CD8-positive, alpha-beta memory T cell (primary cell): ENCODE measurements at places on chromosomes 7 and 10. TPM values are rescaled to one million over a fixed set of nuclear protein-coding genes. Genes with fewer than 3 reads are reported as not detected.

HECTD2 gene
- 1.1 TPM for polyA plus RNA-seq

ITPRID1 gene
- polyA plus RNA-seq, result not detected

FAM24B gene
- 8.5 TPM for polyA plus RNA-seq

DNA sequence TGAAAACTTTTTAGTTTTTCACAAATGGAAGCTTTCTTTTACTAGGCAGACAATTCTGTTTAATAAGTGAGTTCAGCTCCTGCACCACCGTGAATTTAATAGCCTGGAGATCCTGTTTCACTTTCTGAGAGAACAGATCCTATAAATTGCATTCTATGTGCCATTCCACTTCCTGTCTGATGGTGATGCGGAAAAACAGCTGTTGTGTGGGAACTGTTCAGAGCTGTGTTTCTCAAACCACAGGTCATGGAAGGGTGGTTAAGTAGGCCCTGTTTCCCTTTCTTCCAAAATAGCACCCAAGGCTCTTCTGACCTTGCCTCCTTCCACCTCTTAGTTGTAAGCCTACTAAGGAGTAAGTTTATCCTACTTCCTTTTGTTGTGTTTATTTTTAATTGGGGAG lies 97.2 kb upstream of the DKK1 start:
- no peak for DNase-seq

DNA sequence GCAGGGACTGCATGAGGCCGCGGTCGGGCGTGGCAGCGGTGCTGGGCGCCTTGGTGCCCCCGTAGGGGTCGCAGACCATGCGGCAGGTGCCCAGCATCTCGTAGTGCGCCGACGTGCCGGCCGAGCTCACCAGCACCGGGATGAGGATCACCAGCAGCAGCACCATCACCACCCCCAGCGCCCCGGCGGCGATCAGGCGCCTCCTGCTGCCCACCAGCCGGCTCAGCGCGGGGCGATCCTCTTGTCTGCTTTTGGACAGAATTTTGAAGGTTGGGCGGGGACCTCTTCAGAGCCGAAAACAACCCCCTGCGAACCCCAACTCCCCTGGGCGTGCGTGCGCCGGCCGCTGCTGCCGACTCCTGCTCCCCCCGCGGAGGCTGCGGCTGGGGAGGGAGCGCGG lies 779 bp downstream of the C1QL3 start:
- no peak for DNase-seq

DNA sequence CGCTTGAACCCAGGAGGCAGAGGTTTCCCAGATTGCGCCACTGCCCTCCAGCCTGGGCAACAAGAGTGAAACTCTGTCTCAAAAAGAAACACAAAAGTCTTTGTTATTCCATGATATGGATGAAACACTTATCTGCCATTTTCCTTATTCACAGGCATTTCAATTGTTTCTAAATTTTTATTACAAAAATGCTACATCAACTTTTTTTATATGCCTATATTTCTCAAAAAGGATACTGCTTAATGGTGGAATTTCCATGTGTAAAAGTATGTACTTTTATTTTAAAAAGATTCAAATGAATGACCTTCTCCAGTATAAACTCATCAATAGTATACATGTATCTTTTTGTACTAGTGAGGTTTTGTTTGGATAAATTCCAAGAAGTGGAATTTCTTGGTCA lies 41.9 kb upstream of the STMP1 start:
- no peak for DNase-seq

DNA sequence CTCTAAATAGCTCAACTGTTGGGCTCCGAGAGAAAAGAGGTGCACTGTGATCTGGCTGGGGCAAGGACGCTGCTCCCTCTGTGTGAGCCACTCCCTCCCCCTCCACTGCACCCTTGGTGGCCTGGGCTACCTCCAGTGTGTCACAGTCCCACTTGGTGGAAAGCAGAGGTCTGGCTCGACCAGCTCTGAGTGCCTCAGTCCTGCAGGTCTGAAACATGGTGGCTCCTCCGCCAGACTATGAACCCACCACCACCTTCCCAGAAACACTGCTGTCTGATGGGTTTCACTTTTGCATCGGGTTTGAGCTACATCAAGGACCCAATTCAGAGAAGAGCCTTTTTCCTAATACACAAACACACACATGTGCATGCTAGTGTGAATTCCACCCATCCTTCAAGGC lies 500.1 kb downstream of the RPS24 start:
- no peak for DNase-seq

WNT2 gene
- not detected for polyA plus RNA-seq

- DNase-seq, result no peak
These were observed 67.5 kb downstream of the CUX1 start for GRCh38 chr7:101884671-101885596.

DNA sequence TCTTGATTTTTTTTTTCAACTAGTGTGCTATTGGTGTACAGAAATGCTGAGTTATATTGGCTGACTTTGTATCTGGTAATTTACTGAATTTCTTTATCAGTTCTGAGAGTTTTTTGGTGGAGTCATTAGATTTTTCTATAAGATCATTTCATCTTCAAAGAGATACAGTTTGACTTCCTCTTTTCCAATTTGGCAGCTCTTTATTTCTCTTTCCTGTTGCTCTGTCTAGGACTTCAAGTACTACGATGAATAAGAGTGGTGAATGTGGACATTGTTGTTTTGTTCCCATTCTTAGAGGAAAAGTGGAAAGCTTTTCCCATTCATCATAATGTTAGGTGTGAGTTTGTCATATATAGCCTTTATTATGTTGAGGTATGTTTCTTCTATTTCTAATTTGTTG lies 50.2 kb downstream of the LOXL4 start:
- DNase-seq, result no peak

POM121L12 gene
- polyA plus RNA-seq, result not detected

DNA sequence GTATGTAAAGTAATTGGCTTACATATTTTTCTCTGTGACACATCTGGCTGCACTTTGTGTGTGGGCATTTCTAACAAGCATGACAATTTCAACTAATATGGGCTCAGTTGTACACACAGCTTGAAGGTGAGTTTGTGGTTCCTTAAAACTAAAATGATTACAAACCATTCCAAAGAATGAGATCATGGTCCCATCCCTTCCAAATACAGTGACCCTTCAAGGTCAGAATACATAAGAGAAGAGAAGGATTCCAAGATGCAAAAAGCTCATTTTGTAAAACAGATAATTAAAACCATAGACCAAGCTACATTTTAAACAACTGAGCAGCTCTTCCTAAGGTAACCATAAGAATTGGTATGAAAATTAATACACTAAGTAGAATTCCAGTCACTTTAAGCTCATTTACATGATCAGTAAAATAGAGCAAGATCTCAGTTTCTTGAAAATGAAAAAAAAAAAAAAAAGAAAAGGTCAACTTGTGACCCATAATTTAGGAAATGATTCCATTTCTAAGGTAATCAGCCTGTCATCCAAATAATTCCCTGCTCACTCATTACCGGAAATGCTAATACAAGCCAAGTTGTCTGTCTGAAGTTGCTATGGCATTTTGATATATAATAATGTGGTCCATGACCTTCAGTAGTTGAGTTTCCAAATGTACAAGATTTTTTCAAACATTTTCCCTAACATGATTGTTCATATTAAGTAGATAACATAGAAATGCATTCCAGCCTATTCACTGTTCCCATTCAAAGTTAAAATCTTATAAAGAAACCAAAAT lies 688.5 kb downstream of the PARD3 start:
- no peak for DNase-seq

GRCh38 chr10:44970812-44971395 lies 7.7 kb downstream of the DEPP1 start:
- DNase-seq, result no peak

DNA sequence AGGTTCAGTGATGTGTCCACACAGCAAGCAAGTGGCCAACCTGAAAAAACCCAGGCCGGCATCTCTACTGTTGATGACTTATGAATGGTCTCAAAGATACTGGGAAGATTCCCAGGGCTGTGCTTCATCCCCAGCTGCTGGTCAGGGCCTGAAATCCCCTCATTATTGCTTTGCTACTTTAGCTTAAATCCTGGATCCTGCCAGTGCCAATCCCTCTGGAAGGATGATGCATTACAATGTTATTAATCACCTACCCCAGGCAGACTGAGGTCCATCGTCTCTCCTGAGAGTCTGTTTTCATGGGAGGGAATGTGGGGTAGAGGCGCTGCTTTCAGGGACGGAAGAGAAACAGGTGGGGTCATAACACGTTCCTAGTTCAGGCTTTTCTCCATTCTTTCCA lies 371.6 kb downstream of the RPS24 start:
- no peak for DNase-seq

- no peak for DNase-seq
These were observed 33.4 kb downstream of the VWDE start for GRCh38 chr7:12370249-12370648.

DNA sequence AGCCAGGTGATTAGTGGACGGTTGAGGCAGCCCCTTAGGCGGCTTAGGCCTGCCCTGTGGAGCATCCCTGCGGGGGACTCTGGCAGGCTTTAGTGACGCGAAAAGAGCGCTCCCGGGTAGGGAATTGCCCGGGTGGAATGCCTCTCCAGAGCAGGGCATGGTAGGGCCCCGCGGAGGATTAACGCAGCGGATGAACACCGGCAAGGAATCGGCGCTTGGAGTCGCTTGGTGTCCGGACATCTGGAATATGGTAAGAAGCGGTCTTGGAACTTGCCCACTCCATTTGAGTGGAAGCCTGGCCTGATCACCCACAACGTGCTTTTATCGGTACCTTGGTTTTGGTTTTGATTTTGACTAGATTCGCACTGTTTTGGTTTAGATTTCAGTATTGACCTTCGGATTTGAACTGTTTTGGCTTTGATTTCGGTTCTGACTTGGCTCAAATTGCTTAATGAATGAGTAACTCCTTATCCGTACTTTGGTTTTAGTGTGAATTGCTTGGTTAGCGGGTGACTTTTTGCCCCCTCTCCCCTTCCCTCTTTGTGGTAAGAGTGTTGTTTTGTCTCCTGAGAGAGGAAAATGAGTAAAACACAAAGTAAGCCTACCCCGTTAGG lies 24.2 kb upstream of the CHST3 start:
- no peak for DNase-seq

DNA sequence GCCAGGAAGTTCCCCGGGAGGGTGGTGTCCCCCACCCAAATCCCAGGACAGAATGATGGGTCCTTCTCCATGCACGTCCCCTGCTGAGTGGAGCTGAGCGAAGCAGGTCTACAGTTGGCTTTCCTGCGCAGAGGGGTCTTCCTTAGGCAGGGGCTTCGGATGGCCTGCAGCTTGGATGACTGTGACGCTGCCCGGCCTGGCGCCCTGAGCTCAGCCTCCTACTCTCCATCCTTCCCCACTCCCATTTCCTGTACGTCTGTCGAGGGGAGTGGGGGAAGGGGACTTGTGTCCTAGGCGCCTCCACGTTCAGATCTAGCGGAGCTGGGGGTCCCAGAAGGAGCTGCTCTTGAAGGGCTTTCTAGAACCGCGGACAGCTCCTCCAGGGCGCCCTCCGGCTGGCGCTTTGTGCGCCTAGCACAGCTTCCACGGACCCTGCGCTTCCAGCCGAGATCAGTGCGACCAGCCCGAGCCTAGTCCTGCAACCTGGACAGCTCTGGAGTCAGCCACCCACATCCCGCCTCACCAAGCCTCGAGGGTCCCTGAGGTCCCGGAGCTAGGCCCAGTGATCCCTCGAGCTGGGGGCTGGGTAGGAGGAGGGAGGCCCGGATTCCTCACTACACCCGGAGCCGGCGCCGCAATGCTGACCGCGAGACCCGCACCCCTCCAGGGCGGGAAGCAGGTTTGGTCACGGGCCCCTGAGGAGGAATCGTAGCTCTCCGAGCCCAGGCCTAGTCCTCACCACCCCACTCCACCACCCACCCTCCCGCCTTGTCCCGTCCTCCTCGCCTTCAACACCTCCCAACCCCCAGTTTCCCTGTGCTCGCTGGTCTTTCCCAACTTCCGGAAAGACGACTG lies 1.9 kb downstream of the GRID1 start:
- DNase-seq, result no peak

SUMF2 gene
- polyA plus RNA-seq, result 151 TPM

CABCOCO1 gene
- polyA plus RNA-seq, result not detected

DNA sequence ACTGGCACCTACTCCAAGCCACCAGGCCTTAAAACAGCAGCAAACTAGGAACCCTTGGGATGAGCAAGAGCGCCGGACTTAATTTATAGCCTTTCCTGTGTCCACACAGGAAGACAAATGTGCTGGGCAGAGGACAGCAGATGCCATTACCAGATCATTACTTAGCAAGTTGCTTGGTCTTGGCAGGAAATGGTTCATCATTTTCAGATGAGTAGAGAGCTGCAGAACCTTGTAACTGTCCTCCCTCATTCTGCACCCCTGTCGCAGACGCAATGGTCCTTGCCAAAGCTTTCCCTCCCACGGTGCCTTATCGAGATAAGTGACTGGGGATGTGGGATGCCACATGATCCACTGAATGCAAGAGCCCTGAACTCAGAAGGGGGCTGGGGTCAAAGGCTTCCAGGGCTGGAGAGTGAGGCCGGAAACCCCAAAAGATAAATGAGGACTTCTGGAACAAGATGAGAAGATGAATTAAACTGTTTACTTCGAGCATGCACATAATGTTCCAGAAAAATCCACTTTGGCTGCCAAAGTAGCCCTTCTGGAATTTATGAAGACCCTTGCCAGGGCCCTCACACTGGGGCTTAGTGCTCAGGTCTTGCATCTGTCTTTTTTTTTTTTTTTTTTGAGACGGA lies 145.6 kb upstream of the ZNF32 start:
- no peak for DNase-seq

TEX47 gene
- polyA plus RNA-seq, result not detected

DNA sequence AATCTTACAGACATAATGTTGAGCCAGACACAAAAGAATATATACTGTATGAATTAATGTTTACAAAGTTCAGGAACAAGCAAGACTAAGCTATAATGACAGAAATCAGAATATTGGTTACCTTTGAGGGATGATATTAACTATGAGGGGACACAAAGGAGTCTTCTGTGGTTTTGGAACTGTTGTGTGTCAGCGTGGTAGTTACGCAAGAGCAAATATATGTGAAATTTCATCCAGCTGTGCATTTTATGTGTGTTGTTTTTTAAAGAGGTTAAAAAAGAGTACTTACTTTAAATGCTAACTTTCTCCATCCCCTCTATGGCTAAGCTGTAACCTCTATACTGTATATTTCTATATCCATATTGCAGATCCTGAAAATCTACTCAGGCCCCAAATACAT lies 14.9 kb downstream of the SLC25A28 start:
- no peak for DNase-seq

GRCh38 chr7:2646680-2647571 lies 15.1 kb downstream of the TTYH3 start:
- DNase-seq, result no peak

GRCh38 chr10:35542303-35542702 lies 62.8 kb upstream of the GJD4 start:
- DNase-seq, result no peak

GRCh38 chr10:31347705-31348104 lies 28.7 kb downstream of the ZEB1 start:
- DNase-seq, result no peak
